AG04449 (cell line): ENCODE measurements at places on chromosomes 16 and 17.

GRCh38 chr17:53391197-53391596 is 431.5 kb upstream of the KIF2B start:
- no peak for DNase-seq

GRCh38 chr16:14529010-14529669 is 100.9 kb downstream of the PARN start:
- DNase-seq, result peak; percentile 76

GRCh38 chr17:48597778-48598631 is 4.4 kb upstream of the HOXB5 start:
- DNase-seq, result no peak

DNA sequence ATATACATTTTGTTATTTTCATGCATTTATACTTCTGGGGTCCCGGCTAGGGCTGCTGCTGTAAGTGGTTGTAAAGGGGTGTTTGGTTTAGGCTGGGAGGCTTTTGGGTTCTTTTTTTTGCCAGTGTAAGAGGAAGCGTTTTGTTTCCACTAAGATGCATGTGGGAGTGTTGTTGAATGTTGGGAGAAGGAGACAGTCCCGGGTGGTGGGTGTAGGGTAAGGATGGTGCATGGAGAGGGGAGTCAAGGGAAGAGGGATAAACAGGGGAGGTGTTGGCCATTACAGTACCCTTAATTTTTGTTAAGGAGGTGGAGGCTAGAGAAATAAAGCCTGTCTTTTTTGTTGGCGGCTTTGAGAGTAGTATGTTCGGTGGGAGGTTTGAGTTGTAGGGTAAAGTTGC is 8.4 kb upstream of the ZNF747 start:
- no peak for DNase-seq

GRCh38 chr17:61426482-61427304 is 25.5 kb upstream of the TBX4 start:
- DNase-seq, result no peak

GRCh38 chr17:78532922-78533640 is 44.1 kb downstream of the DNAH17 start:
- no peak for DNase-seq

GRCh38 chr16:89801800-89802199 is 14.6 kb downstream of the FANCA start:
- no peak for DNase-seq

DNA sequence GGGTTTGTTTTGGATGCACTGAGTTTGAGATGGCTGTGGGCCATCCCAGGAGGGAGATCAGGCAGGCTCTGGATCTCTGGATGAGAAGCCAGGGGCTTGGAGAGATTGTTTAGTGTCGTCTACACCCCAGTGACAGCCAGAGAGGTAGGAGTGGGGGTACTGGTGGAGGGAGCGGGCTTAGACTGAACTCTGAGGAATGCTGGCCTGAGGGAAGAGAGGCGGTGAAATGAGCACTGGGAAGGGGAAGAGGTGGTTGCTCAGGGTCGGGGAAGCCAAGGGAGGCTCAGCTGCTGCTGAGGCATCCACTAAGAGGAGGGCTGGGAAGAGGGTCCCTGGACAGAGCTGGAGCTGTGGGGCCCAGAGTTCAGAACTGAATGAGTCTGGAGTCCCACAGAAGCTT is 23.6 kb downstream of the CACNA1G start:
- DNase-seq, result no peak

- DNase-seq, result no peak
These were observed 264.2 kb downstream of the MRTFB start for GRCh38 chr16:14335297-14335696.

- DNase-seq, result no peak
These were observed 6.3 kb downstream of the KDM8 start for GRCh38 chr16:27209591-27209990.

GRCh38 chr17:64117981-64118979 is 11.7 kb downstream of the ERN1 start:
- DNase-seq, result no peak

GRCh38 chr17:74749279-74750038 is 1.0 kb downstream of the NHERF1 start:
- no peak for DNase-seq

DNA sequence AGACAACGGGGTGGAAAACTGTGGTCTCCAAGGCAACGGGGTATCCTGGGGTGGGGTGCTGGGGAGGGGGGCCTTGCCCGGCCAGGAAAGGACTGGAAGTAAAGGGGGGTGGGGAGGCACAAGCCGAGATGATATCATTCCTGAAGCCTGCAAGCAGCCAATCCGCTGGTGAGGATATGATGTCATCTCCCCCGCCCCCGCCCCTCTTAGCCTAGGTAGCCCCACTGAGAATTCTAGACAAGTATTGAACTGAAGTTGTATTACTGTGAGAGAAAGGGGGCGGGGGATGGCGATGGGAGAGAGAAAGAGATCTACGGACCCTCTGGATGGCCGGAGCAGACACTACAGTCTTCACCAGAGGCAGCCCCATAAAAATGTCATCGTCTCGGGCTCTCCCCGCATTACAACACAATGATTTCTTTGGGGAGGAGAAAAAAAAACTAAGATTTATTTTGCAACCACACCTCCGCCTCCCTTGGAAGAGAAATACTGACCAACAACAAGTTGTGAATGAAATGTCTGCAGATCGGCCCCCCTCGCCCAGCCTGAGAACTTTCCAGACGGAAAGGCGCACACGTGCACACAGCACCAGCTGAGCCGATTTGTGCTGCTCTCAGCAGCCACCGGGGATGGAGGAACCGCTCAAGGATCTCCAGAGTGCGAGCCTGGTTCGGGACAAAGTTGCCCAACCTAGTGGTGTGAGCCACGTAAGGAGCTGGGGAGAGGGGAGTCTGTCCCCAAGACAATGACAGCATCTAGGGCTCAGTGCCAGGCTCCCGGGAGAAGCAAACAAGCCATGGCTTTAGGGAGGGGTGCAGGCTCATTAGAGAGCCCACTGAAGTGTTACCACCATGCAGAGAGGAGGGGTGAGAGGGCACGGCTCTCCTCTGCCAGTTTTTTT is 222.1 kb downstream of the SOX9 start:
- no peak for DNase-seq

GRCh38 chr17:30573603-30574175 is 96.5 kb downstream of the GOSR1 start:
- no peak for DNase-seq

DNA sequence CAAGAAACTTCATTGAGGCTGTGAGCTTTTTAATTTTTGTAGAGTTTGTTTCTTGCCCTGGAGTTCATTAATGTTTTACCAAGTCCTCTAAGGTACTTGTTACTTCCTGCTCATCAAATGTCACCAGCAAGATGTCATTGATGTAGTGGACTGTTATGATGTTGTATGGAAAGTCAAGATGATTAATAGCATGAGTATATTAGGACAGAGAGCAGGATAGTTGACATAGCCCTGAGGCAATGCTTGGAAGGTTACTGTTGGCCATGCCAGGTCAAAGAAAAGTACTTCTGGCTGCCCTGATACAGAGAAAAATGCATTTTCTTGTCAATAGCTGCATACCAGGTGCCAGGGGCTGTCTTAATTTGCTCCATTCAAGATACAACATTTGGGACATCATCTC is 6.7 kb downstream of the KRTAP1-5 start:
- no peak for DNase-seq

- DNase-seq, result no peak
These were observed at the start of gene TNFRSF13B for GRCh38 chr17:16971458-16972338. TNFRSF13B (minus strand) TSS chr17:16972118; CDS start chr17:16972075, 43 bp downstream.

- no peak for DNase-seq
These were observed 41.4 kb downstream of the SMG6 start for GRCh38 chr17:2262135-2262587.

DNA sequence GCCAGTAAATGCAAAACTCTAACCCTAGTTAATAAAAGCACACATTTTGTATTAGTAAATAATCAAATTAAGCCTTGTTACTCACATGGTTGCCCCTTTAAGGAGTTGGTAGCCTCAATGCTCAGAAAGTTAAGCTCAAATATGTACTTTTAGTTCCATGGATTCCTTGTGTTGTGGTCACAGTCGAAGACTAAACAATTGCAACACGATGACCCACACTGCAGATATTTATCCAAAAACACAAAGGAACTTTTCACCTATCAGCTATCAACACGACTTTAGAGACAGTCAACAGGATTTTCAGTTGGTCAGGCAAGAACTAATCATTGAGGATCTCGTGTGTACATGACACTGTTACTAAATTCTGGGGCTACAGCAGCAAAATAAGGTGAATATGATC is 47.4 kb upstream of the NUDT7 start:
- DNase-seq, result peak; percentile 37

GRCh38 chr16:58843675-58844074 is 109.6 kb upstream of the GOT2 start:
- peak; percentile 4 for DNase-seq

GRCh38 chr17:33838281-33838680 is 416.8 kb upstream of the CCL2 start:
- no peak for DNase-seq

- DNase-seq, result no peak
These were observed 22.7 kb upstream of the CD300E start for GRCh38 chr17:74646231-74646630.

DNA sequence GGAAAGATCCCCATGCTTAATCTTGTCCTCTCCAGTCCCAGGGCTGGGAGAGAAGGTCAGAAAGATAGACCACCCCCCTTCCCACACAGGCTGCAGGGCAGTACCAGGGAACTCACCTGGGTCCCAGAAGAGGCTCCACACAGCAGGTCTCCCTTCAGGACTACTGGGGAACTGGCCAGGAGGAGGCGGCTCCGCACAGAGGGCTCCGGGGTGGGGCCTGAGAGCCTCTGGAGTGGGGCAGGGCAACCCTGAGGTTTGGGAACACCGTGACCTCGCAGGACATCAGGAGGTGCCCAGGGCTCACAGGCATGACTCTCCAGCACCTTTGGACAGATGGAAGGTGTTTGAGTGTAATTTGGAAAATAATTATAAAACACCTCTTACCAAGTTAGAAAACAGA is 11.0 kb downstream of the ABCA3 start:
- DNase-seq, result no peak

DNA sequence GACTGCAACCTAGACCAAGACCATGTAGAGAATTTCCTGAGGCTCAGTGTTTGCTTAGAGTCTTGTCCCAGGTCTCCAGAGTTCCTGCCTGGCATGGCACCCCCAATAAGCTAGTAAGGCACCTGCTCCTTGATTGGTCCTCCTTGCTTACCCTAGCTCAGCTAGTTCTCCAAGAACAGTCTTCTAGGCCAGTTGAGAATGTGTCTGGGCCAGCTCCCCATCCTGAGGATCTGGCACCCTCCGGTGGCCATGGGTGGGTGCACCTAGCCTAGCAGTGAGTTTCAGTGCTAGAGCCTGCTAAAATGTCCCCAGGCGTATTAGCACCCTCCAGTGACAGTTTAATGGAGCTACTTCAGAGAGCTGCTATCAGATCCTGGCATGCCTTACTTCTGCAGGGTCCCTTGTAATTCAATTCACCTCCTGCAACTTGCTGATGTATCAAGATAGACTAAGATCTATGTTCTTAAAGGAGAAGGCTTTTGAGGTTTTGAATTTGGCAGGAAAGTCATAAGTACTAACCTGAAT is 44.4 kb upstream of the MED13 start:
- peak; percentile 7 for DNase-seq

GRCh38 chr17:57288040-57288772 is 31.9 kb downstream of the MSI2 start:
- no peak for DNase-seq

DNA sequence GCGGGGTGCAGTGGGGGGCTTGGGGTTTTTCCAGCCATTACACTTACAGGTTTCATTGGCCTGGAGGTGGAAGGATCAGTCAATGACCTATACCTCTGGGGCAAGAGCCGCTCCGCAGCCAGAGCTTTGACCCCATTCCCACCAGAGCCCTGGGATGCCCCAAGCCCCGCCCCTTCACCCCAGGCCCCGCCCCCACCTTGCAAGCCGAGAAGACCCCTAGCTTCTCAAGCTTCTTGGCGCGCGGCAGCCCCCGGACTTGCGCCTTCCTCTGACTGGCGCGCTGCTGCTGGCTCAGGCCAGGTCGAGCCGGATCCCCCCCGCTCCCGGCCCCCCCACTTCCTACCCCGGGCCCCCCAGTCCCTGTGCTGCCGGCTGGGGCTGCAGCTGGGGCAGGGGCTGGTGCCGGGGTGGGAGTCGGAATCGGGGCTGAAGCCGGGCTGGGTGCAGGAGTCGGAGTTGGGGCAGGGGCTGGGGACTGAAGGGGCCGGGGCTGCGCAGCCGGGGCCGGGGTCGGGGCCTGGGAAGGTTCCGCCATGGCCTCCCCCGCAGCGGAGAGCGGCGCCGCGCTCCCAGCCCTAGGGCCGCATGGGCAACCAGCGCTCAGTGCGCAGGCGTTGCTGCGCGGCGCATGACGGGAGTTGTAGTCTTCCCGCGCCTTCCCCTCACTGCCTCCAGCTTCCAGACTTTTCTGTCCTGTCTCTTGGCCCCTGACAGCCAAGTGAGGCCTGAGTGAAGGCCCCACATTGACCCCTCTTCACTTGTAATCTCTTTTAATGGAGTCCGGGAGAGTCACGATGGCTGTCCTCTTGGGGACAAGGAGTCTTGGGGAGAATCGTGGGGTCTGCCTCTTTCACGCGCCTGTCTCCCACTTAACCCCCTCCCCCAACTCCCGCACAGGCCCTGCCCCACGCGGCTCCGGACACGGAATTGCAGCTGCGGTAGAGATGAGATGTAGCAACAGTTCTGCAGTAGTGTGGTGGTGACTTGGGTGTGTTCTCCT is at the start of gene KAT2A:
TSS of gene KAT2A (minus strand) at position 598 of the 1,000 bp plus-strand sequence. CDS start at position 535, 63 bp downstream.
- no peak for DNase-seq

GRCh38 chr17:1961189-1961588 is 63.9 kb downstream of the RTN4RL1 start:
- DNase-seq, result no peak

- no peak for DNase-seq
These were observed 30.6 kb downstream of the C16orf74 start for GRCh38 chr16:85720302-85720637.

DNA sequence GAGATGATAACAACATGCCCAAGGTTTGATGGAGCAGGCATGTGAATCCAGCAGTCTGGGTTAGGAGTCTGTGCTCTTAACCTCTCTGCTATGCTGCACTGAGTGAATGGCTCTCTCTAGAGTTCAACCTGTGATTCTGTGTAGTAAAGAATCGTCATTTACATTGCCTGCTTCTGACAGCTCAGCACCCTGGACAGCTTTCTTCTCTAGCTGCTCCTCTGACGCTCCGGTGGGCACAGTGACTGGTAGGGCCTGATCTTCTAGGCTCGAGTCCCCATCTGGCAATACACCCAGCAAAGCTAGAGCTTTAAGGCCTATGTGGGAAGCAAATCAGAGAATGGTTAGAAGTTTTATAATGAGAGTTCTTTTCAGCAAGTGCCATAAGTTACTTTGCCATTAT is 85.3 kb upstream of the ATP2A3 start:
- DNase-seq, result no peak
